ENCODE measurements at places on chromosomes 5 and 9.

- DNase-seq = no peak
Measured at GRCh38 chr5:72936893-72937292, 18.9 kb upstream of the FCHO2 start.

DNA sequence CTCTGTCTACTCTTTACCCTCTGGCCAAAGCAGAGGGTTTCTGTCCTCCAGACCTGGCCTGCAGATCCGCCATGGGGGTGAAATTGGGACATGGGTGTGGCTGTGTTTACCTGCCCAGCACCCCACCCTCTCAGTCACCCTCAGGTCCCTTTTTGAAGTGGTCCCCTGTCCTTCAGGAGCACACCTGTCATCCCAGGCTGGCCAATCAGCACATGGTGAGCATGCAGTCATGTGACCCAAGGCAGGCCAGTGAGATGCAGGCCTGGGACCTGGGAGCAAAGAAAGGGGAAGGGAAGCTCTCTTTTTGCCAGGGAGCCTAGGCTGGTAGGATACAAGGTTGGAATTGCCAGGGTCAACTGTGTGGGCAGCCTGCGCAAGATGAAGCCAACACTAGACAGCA is 28.3 kb upstream of the IER5L start:
- no peak for DNase-seq

DNA sequence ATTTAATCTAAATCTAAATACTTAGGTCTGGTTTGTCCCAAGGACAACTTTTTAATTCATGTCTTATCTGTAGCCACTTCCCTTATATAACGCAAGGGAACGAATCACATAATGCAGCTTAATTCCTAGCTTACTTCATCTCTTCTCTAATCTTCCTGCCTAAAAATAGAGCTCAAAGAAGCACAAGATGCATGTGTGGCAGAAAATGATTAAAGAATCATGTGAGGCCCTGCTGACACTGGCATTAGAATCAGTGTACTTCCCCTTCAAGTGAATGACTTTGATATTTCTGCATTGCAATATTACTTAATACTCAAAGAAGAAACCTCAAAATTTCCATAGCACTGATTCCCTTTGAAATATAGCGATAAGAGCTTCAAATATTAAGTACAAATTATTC is 317.9 kb upstream of the FTMT start:
- no peak for DNase-seq

DNA sequence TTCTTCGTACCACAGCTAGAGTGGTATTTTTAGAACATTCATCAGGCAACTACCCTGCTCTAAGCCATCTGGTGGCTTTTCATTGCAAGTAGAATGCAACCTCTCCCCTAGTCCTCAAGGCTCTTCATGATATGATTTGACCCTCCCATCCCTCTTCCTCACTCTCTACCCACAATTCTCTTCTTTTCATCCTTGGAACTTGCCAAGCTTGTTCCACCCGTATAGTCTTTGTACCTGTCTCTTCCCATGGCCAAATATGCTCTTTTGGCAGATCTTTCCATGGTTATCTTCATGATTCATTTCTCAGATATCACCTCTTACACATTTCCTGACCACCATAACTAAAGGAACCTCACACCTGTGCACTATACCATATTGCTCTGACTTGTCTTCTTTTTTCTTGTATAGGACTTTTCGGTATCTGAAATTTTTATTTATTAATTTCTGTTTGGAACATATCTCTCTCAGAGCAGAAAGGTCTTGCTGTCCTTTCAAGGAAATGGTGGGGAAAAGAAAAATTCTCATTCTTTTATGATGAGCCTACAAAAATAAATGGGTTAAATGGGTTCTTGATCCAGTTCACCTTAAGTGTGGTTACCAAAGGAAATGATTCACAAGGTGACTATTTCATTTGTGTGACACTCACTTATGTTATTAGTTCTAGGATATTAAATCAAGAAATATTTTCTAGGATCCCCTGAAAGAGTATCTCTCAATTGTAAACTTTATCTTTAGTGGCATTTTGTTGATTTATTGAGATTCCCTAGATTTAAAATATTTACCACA is 3.7 kb upstream of the CD274 start:
- no peak for DNase-seq

DNA sequence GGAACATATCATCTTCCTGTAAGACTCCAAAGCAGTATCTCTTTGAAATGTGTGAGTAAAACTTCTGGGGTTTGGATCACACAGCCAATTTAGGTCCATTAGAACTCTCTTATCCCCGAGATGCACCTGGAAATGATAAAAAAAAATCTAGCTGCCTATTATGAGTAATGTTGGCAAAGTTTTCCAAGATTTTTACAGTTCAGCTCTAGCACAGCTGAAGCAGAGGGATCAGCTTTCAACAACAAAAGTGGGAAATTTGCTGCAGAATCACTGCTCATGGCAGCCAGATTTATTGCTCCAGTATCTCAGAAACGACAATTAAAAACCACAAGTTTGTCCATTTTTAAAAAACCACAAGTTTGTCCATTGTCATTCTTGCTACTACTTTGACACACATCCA is 292.2 kb downstream of the IRX2 start:
- DNase-seq = no peak

- DNase-seq = no peak
Measured at GRCh38 chr9:133375116-133375723, 640 bp downstream of the SURF4 start.

- no peak for DNase-seq
Measured at GRCh38 chr9:5532790-5533189, 22.5 kb downstream of the PDCD1LG2 start.

DNA sequence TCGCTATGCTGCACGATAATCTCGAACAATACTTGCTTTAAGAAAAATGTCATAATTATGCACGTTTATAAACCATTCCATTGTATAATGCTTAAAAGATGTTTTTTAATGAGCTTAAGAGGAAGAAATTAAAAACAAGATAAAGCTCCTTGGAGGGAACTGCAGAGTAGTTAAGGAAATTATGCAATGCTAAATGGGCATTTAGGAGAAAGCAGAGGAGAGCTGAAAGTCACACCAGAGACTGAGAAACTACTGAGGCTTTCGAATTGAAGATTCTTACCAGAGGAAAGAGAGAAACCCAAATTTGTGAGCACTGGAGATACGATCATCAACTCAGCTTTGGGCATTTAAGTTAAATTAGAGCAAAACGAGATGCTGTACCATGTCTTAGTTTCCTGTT is 119.4 kb downstream of the CDH10 start:
- DNase-seq = no peak

DNA sequence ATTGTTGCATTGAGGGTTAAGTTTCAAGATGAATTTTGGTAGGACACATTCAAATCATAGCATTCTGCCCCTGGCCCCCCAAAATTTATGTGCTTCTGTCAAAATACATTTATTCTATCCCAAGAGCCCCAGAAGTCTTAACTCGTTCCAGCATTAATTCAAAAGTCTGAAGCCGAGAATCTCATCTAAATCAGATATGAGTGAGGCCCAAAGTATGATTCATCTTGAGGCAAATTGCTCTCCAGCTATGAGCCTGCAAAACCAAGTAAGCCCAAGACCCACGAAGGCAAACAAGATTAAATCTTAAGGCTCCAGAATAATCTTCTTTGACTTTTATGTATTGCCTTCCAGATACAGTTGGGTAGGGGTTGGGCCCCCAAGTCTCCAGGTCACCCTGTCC is 19.2 kb downstream of the TNPO1 start:
- DNase-seq = no peak

DNA sequence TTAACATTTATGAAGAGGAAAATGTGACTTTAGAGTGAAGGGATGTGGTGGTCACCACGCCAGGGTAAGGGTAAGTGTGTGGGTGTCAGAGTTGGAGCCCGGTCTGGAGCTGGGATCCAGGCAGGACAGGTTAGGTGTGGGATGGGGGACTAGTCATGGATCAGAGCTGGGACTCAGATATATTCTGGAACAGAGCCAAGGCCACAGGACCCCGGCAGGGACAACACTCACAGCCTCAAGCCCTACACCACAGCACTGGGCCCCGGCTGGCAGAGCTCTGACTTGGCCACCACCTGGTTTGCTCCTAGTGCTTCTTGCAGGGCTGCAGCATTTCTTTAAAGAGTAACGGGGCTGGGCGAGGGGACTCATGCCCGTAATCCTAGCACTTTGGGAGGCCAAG is 47.4 kb downstream of the C5orf15 start:
- no peak for DNase-seq

- no peak for DNase-seq
Measured at GRCh38 chr9:113636165-113636564, 172.6 kb downstream of the RGS3 start.

- no peak for DNase-seq
Measured at GRCh38 chr9:99731950-99732349, 89.7 kb upstream of the NR4A3 start.

GRCh38 chr9:132995121-132995420 is 16.6 kb downstream of the GFI1B start:
- no peak for DNase-seq

DNA sequence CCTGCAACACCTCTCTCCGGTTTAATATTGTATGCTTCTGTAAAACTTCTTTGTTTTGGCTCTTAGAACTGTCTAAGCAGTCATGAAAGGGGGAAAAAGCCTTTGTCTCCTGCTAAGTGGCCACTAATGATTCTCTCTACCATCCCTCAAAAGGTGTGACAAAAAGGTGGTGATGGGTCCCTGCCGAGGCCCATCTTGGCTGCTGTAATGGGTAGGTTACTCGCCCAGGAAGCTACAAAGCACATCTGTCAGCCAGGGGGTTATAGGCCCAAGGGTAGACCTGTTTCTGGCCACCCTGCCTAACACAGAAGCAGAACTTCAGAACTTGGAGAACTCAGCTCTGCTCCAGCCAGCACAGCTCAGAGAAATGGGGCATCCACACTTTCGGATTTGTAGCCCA is 1.6 kb downstream of the FAM219A start:
- DNase-seq = no peak

DNA sequence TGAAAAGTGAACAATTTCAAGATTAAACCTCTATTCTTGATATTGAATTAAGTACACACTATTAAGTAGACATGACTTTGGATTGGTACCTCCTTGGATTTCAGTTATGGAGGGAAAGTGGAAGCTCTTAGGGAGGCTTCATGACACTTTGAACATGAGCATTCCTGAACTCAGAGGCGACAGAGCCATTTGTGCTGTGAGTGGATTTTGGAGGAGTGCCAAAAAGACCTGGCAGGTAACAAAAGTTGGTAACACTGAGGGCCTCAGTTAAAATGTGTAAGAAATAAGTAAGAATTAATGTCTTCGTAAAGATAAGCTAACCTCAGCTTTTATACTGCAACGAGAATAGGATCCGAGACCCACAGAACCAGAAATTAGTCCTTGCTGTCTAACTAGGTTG is 356.7 kb downstream of the ARRDC3 start:
- no peak for DNase-seq

DNA sequence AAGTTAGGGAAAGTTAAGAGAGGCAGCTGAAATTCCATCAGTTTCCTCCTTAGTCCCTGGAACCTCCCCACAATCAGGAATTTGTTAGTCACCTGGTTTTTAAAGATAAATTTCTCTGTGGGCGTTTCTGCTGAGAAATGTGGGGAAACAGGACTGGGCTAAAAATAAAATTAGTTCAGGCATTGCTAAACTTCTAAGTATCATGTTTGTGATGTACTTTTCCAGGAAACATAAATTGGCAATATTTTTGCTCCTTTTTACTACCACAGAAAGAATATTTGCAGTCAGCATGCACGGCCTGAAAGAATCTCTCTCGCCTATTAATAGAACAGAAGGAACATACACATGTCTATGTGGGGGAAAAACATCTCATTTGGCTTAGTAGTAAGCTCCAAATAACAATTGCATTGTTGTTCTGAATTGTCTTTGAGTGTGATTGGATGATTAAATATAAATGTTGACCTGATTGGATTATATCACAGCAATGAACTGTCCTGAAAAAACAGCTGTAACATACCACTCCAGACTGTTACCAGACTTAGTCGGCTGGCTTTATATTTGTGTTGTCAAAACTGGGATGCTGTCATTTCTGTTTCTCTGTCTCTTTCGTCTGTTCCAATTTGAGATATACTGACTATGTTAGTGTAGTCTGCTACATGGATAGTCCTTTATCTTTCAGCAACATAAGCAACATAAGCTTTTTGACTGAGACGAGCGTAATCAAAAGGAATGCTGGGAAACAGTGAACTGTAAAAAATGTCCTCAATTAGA is 12.9 kb downstream of the TJP2 start:
- peak; percentile 89 for DNase-seq

- no peak for DNase-seq
Measured at GRCh38 chr5:117131048-117131679, 556.5 kb upstream of the SEMA6A start.

GRCh38 chr9:130990978-130991777 is 17.8 kb upstream of the LAMC3 start:
- DNase-seq = no peak

DNA sequence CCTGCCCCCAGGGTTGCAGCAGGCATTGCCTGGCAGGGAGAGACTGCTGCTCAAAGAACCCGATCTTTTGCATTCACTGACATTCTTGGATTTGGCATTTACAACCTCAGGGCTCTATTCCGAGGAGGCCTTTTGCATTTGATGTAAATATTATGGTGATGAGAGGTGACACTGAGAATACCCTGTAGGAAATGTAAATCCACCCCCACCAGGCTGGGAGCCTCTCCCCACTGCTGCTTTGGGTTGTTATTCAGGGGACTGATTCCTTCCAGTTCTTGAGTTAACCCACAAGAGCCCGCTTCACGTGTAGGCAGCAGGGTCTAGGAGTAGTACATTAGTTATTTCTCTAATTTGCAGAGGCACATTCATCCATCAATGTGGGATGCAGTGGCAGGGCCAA is 55.5 kb upstream of the ARAP3 start:
- no peak for DNase-seq

GRCh38 chr9:130791303-130791894 is 43.7 kb upstream of the ABL1 start:
- no peak for DNase-seq

DNA sequence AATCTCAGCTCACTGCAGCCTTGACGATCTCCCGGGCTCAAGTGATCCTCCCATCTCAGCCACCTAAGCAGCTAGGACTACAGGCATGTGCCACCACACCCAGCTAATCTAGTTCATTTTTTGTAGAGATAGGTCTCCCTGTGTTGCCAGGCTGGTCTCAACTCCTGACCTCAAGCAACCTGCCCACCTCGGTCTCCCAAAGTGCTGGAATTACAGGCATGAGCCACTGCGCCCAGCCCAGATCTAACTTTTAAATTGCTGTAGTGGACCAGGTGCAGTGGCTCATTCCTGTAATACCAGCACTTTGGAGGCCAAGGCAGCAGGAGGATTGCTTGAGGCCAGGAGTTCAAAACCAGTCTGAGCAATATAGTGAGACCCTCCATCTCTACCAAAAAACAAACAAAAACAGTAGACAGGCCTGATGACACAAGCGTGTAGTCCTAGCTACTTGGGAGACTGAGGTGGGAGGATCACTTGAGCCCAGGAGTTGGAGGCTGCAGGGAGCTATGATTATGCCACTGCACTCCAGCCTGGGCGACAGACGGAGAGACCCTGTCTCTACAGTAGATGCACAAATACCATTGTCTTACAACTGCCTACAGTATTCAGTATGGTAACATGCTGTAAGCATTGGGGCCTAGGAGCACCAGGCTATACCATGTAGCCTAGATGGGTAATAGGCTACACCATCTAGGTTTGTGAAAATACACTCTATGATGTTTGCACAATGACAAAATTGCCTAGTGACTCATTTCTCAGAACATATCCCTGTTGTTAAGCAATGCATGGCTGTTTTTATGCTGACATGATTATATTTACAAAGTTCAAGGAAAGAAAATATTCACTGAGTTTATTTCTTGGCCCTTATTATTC is 1.5 kb upstream of the SIT1 start:
- no peak for DNase-seq

- DNase-seq = peak; percentile 18
Measured at GRCh38 chr5:92885950-92886349, 695.1 kb downstream of the NR2F1-AS1 start.

GRCh38 chr5:30839956-30840355 is 353.5 kb upstream of the CDH6 start:
- no peak for DNase-seq

Data from globus pallidus (tissue), 1 donor.